Bronchial epithelial cell (primary cell): ENCODE measurements at places on chromosomes 1 and 21.

DNA sequence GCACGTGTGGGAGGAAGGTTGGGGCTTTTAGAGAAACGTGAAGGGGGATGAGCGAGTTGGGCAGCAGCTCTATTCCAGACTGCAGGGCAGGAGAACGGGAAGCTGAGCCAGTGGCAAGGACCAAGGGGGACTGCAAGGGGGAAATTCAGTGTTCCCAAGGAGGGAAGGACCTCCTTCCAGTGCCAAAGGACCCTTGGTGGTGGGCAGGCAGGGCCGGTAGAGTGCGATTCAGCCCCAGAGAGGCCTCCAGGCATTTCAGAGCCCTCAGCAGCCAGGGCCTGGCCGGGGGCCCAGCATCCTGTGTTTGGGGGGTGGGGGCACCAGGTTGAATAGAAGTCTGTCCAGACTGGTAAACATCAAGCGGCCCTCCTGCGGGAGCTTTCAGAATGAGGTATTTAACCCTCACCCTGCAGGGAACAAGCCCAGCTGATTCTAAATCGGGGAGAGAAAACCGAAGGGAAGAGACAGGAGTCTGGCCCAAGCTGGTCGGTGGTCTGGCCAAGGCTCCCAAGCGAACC, 2.3 kb downstream of the COL9A2 start:
- DNase-seq = no peak

- no peak for DNase-seq
Measured at GRCh38 chr21:41148798-41149197, 19.2 kb upstream of the BACE2 start.

DNA sequence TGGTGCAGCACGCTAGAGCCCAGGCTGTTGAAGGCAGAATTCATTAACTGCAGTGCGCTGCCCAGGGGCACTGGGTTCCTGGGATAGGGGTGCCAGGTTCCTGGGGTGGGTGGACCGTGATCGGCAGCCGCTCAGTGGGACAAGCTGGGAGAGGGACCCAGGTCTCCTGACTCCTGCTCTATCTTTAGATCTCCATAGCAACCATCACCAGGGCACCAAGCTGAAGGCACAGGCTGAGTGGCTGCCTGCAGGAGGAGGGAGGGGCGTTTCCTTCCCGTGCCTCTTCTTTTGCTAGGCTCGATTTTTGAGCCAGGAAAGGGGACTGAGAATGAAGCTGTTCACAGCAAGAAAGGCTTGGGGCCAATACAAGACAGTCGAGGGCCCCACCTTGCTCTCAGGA, 20.9 kb upstream of the CDCP2 start:
- no peak for DNase-seq

GRCh38 chr1:150009604-150010392, 728 bp downstream of the OTUD7B start:
- DNase-seq = peak; percentile 83

DNA sequence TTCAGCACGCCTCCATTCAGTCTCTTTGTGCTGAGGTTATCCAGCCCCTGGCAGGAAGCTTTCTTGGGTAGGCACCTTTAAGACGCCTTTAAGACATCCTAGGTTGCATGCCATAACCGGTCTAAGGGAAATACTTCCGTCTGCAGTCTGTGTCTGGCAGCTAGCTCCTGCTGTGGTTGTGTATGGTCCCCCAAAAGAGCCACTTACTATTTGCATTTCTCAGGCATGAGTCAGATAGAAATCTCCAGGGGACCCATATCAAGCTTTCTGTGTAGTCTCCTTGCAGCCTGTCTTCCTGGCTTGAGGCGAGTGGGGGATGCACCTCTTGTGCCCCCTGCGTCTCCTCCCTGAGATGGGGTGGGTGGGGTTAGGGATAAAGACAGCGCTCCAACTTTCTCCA, 10.0 kb upstream of the RYR2 start:
- DNase-seq = no peak

DNA sequence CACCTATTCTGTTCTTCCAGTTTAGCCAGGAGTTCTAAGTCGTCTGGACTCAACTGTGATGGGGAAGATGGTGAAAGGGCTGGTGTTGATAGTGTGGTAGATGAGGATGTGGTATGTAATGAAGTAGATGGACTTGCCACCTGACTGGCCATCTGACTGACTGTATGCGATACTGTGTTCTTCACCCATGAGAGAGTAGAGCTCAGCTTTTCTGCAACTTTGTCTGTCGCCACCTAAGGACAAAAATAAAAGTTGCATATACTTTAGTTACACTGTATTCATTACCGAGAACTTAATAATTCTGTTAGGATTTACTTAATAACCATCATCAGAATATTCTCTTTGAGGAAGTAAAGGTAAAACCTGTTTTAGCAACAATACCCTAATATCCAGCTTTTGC, 48.5 kb downstream of the EVI5 start:
- peak; percentile 15 for DNase-seq

DNA sequence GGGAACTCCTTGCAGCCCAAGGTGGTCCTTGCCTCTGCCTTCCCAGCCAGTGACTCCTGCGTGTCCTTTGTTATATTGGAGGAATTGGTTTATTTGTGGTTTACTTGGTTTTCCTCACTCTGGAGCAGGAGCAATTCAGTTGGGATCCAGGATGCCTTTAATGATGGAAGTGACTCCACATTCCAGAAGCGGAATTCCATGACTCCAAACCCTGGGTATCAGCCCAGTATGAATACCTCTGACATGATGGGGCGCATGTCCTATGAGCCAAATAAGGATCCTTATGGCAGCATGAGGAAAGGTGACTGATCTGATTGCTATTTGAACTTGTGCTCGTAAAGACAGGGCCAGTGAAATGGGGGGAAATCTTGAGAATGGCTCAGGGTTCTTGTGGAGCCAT, 15.1 kb upstream of the PIGV start:
- peak; percentile 90 for DNase-seq

GRCh38 chr21:43927591-43928221, 62.7 kb downstream of the AGPAT3 start:
- DNase-seq = no peak

DNA sequence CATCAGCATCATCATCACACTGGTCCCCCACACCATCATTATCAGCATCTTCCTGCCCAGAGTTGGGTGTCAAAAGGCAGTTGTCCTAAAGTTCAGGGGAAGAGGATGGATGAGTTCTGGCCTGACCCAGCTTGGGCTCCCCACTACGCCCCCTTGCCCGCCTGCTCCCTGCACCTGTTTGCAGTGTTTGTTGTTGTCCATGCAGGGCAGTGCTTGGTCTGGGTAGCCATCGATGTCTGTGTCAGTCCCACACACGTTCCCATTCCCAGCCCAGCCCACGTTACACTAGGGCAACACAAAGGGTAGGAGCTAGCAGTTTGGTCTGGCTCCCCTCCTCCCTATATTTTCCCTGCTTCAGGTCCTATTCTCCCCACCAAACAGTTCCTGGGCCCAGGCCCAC, 6.8 kb downstream of the THBS3 start:
- no peak for DNase-seq

GRCh38 chr1:84377480-84378095, 20.7 kb upstream of the DNASE2B start:
- peak; percentile 62 for DNase-seq

- DNase-seq = no peak
Measured at GRCh38 chr1:44559330-44559729, 115.0 kb downstream of the TMEM53 start.

DNA sequence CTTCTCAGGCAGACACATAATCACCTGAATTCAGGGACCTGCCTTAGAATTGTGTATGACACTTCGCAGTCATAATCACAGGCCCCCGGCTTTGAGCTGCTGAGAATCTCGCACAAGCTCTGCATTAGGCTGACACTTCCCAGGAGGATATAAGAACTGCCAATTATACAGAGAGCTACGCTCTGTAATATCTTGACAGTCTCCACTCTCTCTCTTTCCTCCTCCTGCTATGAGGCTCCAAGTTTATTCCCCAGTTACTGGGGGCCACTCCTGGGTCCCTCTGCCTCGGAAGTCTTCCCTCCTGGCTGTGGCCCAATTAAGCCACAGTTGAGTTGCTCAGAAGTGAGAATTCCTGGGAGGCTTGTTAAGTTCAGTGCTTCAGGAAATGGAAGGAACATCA, 42.7 kb downstream of the EBNA1BP2 start:
- DNase-seq = no peak

GRCh38 chr21:34182436-34182835, 109.1 kb downstream of the MRPS6 start:
- no peak for DNase-seq

DNA sequence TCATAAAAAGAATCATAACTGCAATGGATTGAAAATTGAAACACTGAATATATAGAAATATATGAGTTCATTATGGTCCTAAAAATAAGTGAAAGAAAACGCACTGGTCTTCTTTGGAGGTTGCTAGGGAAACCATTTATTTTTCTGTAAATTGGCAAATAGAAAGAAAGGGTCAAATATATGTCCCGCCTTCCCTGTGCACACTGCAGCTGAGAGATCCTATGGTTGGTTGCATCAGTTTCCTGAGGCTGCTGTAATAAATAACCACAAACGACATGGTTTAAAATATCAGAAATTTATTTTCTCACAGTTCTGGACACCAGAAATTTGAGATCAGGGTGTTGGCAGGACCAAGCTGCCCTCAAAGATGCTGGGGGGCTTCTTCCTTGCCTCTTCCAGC, 35.0 kb downstream of the CA6 start:
- no peak for DNase-seq

DNA sequence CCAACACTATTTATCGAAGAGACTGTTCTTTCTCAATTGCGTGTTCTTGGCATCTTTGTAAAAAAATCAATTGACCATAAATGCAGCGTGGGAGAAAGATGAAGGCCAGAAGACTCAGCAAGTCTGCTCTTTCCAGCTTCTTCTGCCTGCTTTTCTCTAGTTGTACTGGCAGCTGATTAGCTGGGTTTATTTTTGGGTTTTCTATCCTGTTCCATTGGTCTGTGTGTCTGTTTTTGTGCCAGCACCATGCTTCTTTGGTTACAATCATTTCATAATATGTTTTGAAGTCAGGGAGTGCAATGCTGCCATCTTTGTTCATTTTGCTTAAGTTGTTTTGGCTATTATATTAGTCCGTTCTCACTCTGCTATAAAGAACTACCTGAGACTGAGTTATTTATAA, 201.8 kb upstream of the B3GALT2 start:
- no peak for DNase-seq

DNA sequence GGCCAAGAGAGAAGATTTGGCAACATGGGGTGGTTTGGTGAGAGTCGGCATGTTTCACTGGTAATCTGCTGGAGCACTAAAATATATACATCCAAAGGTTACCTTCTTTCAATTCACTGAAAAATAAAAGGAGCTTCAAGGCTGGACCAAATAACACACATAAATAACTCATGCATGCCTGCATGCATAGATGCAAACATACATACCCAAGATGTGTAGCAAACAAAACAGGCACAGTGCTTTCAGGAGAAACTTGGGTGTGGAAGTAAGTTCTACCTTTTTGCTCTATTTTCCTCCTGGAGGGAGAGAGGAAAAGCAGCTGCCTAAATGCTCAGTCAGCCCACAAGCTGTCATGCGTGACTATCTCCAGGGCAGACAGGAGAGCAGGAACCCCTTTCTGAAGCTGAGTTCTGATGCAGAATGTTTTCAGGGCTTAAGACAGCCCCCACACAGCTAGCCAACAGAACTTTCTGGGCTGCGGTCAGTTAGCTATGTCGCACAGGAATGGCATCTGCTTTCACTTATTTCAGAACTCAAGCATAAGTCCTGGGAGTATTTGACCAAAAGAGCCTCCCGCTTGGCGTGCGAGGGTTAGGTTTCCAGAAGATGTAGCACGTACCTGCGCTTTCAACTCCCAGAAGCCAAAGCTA, 166.2 kb downstream of the TOMM20 start:
- peak; percentile 73 for DNase-seq

DNA sequence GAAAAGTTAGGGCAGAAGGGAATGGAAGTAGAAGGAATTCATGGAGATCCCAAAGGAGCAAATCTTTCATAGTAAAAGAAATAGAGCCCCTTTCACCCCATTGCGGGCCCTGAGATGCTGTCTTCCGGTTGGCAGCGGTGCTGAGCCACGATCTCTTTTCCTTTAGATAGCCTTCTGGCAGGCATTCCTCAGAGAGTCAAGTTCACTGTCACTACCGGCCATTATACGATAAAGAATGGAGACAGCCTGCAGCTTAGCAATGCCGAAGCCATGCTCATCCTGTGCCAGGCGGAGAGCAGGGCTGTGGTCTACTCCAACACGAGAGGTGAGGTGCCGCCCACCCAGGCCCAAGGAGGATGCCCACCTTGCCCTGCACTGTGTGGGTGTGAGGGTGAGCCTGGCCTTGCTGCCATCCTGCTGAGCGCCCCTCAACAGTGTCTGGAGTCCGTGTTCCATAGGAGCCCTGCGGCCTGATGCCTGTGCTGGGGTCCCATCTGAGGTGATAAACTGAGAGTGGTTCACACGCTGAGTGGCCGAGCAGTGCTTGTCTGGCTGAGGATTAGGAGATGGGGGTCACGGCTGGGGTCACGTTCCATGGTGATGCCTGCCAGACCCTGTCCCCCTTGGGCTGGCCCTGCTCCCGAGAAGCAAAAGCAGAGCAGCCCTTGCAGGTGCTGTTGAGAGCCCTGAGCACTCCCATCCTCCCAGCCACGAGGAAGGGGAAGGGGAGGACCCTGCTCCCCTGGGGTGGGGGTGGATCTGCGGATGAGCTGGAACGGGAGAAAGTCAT, 20.4 kb upstream of the PWP2 start:
- DNase-seq = no peak

- no peak for DNase-seq
Measured at GRCh38 chr1:18110598-18110939, 3.0 kb downstream of the IGSF21 start.

DNA sequence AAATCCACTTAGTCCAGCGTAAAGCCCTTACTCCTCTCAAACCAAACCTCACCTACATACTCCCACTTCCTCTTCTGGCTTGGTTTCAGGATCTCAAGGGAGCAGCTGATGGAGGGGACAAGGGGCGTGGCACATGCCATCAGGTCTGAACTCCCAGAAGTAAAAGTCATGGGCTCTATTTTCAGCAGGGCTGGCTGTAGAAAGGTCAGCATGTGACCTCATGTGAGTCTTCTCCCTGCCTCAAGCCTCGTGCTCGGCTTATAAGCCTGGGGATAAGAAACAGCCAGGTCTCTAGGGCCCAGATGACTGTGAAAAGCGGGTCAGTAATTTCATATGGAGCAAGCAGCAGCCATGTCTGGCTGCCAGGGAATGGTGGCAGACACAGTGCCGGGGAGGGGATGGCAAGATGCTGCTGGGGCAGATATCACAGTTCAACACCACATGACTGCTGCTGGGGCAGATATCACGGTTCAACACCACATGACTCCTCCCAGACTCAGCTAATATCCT, 227.9 kb downstream of the KCNH1 start:
- DNase-seq = no peak

DNA sequence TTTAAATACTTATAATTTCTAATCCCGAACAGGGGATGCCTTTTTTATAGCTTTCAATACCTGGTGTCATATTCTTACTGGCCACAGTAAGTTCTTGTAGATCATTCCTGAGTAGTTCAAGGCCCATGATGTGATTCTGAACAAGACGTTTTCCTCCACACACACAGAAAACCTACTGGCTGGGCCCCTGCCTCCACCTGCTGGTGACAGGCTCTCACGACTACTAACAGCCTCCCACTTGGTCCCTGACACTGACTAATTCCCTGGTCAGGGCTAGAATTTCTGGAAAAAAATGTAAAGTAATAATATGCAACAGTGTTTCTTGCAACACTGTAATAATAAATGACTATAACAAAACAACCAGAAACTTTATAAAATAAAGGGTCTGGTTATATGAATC, 50.4 kb upstream of the RIPK4 start:
- DNase-seq = peak; percentile 62

- DNase-seq = no peak
Measured at GRCh38 chr1:228979325-228979699, 244.0 kb downstream of the RHOU start.
